Femur (tissue), 1 donor: ENCODE measurements at places on chromosomes 6 and 20.

DNA sequence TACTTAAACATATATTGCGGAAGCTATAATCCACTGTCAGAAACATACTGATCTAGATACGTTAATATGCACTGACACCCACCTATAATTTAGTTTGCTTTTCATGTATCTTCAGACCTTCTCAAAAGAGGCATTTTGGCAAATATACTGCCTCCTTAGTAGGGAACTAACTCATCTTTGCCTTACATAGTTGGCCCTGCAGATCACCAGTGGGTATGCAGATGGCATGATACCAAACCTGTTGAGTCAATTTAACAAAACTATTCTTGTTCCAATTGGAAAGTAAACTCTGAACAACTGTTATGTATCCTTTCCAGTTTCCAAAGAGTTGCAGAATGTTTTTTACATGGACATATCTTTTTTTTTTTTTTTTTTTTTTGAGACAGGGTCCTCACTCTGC is 35.6 kb upstream of the TBC1D20 start:
- no peak for DNase-seq

GRCh38 chr6:17505062-17505476 is 95.0 kb upstream of the FAM8A1 start:
- DNase-seq: no peak

DNA sequence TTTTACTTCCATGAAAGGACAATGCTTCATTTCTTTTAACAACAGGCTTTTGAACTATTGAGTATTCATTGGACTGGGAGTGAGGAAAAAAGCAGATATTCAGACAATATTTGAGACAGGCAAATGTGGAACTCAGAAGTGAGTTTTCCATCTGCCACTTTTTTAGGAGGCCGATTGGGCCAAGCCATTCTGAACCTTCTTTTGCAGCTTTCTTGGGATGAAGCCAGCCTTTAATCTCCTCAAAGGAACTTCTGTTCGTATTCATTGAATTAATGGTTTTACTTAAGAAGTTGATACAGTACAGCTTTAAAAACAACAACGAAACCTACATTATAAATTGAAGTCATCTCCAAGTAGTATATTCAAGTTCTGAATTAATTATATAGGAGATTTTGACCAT is 187.1 kb upstream of the RNF217 start:
- DNase-seq: no peak

GRCh38 chr20:53168491-53168890 is 196.3 kb downstream of the TSHZ2 start:
- no peak for DNase-seq

GRCh38 chr20:44024820-44025580 is 110.3 kb downstream of the TOX2 start:
- DNase-seq: no peak

- DNase-seq: no peak
Measured at GRCh38 chr6:118917546-118918328, 17.2 kb downstream of the MCM9 start.

DNA sequence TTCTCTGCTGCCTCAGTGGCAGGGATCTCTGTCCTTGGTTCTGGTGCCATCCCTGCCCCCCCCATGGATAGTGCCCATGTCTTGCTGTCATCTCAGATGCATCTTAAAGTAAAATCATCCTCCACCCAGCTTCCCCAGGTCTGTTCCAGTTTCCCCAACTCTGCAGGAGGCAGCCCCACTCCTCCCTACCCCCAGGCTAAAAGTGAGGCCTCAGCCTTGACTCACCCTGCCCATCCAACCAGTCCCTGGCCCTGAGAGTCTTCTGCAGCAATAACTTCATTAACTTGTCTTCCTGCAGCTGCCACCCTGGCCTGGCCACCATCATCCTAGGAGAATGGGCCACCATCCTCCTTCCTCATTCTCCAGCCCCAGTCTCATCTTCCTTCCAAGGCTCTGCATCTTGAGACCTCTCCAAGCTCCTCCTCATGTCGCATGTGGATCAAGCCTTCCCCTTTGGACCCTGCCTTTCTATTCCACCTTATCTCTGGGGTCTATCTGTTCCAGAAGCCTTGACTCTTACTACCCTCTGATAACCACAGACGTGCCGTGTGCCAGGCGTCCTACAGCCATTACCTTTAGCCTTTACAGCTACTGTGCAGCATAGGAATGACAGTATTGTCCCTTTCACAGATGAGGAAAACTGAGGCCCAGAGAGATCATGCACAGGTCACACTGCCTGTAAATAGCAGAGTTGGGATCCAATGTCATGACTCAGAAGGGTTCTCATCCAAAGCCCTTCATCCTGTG is 2.0 kb upstream of the PNPLA1 start:
- DNase-seq: no peak

DNA sequence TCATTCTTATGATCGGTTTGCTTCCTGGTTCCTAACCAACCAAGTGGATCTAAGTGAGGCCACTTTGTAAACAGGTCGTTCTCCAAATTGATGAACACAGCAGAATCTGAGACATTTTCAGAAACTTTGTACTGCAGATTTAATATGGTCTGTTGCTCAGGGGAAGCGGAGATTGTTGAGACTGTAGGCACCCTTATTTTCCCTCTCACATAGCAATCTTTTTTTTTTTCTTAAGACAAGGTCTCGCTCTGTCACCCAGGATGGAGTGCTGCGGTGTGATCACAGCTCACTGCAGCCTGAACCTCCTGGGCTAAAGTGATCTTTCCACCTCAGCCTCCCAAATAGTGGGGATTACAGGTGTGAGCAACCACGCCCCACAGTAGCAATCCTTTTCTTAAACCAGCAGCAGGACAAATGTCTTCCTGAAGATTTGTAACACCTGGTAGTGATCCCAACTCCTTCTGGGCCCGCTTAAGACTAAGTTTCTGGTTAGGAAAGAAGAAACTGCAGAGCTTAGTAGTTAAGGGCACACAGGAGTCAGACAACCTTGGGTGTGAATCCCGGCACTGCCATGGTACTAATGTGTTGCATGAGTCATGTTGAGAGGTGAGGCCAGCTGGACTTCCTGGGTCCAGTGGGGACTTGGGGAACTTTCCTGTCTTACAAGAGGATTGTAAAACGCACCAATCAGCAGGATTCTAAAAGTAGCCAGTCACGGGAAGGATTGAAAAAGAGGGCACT is 48.4 kb upstream of the EZR start:
- no peak for DNase-seq

DNA sequence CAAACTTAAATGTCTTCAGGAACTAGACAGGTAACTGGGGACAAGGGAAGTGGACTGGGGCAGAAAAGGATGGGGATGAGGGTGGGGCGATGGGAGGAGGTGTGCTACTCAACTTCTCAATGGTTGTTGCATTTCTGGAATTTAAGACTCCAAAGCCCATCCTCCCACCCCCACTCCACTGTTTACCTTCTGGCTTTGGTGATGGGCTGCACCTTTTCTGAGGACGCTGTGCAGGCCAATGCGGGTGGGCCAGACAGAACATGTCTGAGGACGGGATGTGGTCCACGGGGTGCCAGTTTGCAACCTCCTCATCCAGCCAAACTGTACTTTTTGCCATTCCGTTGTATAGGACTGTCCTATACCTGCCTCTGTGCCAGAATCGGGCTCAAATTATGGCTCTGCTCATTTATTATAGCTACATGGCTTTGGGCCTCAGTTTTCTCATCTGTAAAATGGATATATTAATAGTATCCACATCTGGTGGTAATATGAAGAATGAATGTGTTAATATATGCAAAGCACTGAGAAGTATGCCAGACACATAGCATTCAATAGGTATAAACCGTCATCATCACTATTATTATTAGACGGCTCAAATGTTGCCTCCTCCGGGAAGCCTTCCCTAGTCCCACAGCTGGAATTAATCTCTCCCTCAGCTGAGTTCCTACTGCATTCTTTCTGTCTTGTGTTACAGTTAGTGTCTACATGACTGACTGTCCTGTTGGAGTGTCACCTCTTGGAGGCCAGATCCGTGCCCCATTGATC is 31.0 kb upstream of the VEGFA start:
- no peak for DNase-seq

GRCh38 chr6:113221850-113222249 is 635.3 kb upstream of the MARCKS start:
- no peak for DNase-seq

DNA sequence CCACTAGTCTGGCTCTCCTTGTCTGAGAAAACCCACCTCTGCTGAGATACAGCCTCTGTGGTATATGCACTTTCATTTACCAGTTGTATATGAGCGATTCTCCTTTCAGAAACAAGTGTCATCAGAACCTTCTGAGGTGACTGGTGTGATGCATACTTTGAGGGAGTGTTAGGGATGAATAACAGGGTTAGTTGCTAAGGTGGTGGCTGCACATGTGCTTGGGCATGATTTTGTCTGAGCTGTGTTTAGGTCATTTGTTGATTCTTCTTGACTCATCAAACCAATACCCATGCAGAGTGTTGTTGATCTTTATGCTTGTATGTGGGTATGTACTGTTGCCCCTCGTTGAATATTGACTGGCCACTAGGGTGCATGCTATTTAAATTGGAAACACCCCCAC is 25.7 kb downstream of the DTD1 start:
- no peak for DNase-seq

- DNase-seq: no peak
Measured at GRCh38 chr6:144955859-144956258, 670.7 kb downstream of the UTRN start.

DNA sequence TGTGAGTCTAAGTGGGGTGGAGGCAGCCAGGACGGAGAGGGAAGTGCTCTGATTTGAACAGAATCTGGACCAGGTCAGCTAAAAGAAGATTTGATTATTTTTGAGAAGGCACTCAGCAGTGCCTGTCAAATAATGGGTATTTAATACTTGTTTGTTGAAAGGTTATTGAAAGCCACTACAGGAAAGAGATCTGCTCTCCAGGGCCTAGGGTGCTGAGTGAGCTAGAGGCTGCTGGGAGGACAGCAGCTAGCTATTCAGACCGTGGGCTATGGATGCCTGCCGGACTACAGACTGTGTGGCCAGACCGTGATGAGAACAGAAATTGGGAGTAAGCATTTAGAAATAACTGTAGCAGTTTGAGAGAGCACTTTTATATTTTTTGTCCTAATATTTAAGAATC is 8.8 kb downstream of the SLC35F1 start:
- no peak for DNase-seq

GRCh38 chr20:37697314-37697713 is 3.5 kb downstream of the CTNNBL1 start:
- DNase-seq: no peak

GRCh38 chr6:76742919-76743318 is 670.5 kb upstream of the IMPG1 start:
- no peak for DNase-seq

- DNase-seq: no peak
Measured at GRCh38 chr6:158570681-158570962, 10.7 kb downstream of the TMEM181 start.

GRCh38 chr6:48136856-48137255 is 25.9 kb upstream of the PTCHD4 start:
- no peak for DNase-seq
